G401 (cell line): ENCODE measurements at places on chromosomes 5 and 9. TPM values are rescaled to one million over a fixed set of nuclear protein-coding genes. Genes with fewer than 3 reads are reported as not detected.

RLN2 gene
- not detected in 2 replicates for total RNA-seq

NOTCH1 gene
- total RNA-seq, result 10.9 and 13.8 TPM in 2 replicates

PDGFRB gene
- 21.0 and 31.1 TPM in 2 replicates for total RNA-seq

ANKRD31 gene
- 1.8 and 2.8 TPM in 2 replicates for total RNA-seq

CD14 gene
- not detected in 2 replicates for total RNA-seq

GPR21 gene
- total RNA-seq, result 0.12 TPM in 1 of 2 replicates, not detected in the other

CFAP90 gene
- total RNA-seq, result 0.25 TPM in 1 of 2 replicates, not detected in the other

NTNG2 gene
- total RNA-seq, result 0.14 and 0.37 TPM in 2 replicates

MYMK gene
- total RNA-seq, result 0.64 TPM in 1 of 2 replicates, not detected in the other

DNA sequence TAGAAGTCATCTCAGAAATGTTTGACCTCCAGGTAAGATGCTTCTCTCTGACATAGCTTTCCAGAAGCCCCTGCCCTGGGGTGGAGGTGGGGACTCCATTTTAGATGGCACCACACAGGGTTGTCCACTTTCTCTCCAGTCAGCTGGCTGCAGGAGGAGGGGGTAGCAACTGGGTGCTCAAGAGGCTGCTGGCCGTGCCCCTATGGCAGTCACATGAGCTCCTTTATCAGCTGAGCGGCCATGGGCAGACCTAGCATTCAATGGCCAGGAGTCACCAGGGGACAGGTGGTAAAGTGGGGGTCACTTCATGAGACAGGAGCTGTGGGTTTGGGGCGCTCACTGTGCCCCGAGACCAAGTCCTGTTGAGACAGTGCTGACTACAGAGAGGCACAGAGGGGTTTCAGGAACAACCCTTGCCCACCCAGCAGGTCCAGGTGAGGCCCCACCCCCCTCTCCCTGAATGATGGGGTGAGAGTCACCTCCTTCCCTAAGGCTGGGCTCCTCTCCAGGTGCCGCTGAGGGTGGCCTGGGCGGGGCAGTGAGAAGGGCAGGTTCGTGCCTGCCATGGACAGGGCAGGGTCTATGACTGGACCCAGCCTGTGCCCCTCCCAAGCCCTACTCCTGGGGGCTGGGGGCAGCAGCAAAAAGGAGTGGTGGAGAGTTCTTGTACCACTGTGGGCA lies 642 bp downstream of the CSF2 start:
- no peak for DNase-seq

GRCh38 chr5:25020454-25020853 lies 375.7 kb upstream of the CDH10 start:
- DNase-seq, result no peak

- no peak for DNase-seq
These were observed 80.5 kb downstream of the DAB2IP start for GRCh38 chr9:121731919-121732318.

DNA sequence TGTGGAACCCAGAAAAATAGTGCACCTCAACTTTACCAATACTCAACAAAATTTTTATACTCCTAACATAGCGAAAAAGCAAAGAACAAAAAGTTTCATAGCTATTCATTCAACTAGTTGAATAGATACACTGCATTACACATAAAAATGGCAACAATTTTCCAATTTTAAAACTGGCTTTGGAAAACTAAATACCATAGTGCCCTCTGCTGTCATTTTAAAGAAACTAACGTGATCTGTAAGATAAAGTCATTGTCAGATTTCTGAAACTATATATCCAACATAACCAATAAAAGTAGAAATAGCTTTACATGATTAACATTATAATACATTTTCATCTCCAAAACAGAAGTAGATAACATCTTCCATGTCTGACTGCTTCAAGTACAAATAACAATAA lies 31.6 kb downstream of the DTWD2 start:
- peak; percentile 5 for DNase-seq

- DNase-seq, result no peak
These were observed 129.7 kb upstream of the FBN2 start for GRCh38 chr5:128667751-128668150.

- no peak for DNase-seq
These were observed 407.7 kb downstream of the PDE4D start for GRCh38 chr5:59485629-59486439.

- DNase-seq, result no peak
These were observed 192.2 kb downstream of the SEC61B start for GRCh38 chr9:99414321-99414720.

GRCh38 chr9:116749772-116750171 lies 62.7 kb downstream of the TRIM32 start:
- no peak for DNase-seq

GRCh38 chr5:23864786-23865185 lies 357.4 kb downstream of the PRDM9 start:
- no peak for DNase-seq

GRCh38 chr5:75623846-75624245 lies 12.6 kb downstream of the ANKDD1B start:
- DNase-seq, result no peak

GRCh38 chr5:169150108-169150507 lies 150.8 kb downstream of the SLIT3 start:
- DNase-seq, result no peak

GRCh38 chr9:70035691-70036090 lies 8.0 kb upstream of the MAMDC2 start:
- no peak for DNase-seq

GRCh38 chr5:124923131-124923530 lies 176.7 kb upstream of the ZNF608 start:
- peak; percentile 20 for DNase-seq

DNA sequence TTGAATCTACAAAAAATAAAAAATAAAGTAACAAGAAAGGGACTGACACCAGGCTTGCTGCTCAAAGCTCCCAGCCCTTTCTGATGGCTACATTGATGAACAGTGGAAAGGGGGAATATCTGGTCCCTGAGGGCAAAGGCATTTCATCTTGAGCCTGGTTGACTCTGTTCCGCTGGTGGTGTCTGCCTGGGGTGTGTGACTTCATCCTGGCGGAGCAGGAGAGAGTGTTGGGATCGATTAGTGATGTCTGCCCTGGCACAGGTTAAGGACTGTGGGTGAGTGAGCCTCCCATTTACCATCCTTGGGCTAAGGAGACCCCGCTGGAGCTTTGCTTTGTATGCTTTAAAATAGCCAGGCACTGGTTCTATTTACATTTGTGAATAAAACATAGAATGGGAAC lies 56.9 kb upstream of the ASS1 start:
- DNase-seq, result no peak

DNA sequence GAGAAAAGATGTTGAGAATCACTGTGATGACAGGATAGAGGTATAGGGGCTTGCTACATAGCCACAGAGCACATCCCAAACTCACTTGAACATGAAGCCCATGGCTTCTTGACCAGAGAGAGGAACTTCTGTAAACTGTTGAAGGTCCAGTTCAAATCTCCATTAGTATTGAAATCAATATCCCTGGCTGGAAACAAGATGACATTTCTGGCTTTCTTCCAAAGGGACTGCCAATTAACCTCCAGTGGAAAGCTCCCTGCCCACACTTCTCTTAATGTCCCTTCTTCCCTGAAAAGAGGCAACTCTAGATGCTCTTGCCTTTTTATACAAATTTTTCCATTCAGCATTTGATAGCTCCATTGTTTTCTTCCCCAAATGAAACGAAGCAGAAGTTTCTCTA lies 612.1 kb downstream of the EBF1 start:
- no peak for DNase-seq

- DNase-seq, result peak; percentile 94
These were observed 56.7 kb upstream of the CLINT1 start for GRCh38 chr5:157915638-157916037.

DNA sequence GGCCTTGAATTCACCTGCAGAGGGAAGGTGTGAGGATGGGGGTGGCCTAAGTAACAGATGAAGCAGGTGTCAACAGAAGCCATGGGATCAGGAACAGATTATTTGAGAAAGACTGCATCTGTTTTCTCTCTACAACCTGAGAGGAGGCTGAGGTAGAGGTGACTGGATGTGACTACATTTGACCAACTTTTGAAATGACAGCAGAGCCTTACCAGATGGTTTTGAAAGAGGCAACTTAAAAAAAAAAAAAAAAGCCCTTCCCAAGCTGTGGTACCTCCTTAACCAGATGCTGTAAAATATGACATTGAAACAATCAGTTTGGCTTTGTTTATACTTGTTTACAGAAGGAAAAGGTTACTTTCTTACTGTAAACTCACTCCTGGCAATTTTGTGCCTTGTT lies 108.6 kb downstream of the TRIO start:
- no peak for DNase-seq

GRCh38 chr9:81461196-81461595 lies 228.2 kb downstream of the TLE1 start:
- no peak for DNase-seq

DNA sequence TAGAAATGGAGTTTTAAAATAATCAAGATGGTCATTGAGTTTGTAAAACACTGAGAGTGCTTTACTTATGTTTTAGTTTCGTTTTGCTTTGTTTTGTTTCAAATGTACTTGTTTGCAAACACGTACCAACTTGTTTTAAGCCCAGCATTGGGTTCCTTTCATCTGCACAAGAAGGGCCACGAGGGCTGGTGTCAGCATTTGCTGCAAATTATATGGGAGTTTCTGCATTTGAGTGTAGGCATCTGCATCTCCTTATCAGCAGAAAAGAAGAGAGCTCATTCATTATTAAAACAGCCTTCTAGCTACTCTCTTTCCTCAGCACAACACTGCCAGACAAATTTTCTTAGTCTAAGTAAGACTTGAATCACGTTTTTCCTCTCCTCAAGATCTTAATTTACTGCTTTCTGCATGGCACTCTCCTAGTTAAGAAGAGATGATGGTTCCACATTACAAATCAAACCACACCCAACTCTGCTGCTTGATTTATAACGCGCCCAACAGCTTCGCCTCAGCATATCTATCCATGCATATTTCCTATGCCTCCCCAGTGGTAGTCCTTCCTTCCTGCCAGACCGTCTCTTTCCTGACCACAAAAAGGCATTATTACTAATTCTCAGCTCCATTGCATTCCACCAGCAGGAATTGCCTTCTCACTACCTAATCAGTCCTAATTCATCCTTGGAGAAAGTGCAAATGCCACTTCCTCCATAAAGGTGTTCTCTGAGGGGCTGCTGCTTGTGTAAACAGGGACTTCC lies 95.2 kb upstream of the CAST start:
- no peak for DNase-seq

- DNase-seq, result no peak
These were observed 130.3 kb downstream of the PAX5 start for GRCh38 chr9:36903541-36904435.

- DNase-seq, result no peak
These were observed 158.8 kb downstream of the C9orf152 start for GRCh38 chr9:110048976-110049698.

GRCh38 chr9:115006660-115007059 lies 76.3 kb upstream of the TNFSF8 start:
- DNase-seq, result no peak

GRCh38 chr9:132730054-132731033 lies 60.1 kb downstream of the GTF3C4 start:
- no peak for DNase-seq

DNA sequence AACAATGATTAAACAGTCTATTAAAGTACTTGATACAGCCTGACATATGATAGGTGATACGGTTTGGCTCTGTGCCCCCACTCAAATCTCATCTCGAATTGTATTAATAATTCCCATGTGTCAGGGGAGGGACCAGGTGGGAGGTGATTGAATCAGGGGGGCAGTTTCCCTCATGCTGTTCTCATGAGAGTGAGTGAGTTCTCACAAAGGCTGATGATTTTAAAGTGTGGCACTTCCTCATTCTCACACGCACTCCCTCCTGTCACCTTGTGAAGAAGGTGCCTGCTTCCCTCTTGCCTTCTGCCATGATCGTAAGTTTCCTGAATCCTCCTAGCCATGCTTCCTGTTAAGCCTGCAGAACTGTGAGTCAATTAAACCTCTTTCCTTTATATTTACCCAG lies 40.1 kb upstream of the TARS1 start:
- DNase-seq, result no peak
